Stimulated activated CD4-positive, alpha-beta T cell treated with anti-CD3 and anti-CD28 coated beads, Interleukin-4, amount 100 ng/mL, for 24 hours (primary cell): ENCODE measurements at places on chromosomes 16 and 17.

GRCh38 chr17:74211912-74212208, 1.5 kb upstream of the TTYH2 start:
- no peak for DNase-seq

- peak; percentile 40 for DNase-seq
Observed at GRCh38 chr17:29722411-29723198, 99.9 kb upstream of the CORO6 start.

DNA sequence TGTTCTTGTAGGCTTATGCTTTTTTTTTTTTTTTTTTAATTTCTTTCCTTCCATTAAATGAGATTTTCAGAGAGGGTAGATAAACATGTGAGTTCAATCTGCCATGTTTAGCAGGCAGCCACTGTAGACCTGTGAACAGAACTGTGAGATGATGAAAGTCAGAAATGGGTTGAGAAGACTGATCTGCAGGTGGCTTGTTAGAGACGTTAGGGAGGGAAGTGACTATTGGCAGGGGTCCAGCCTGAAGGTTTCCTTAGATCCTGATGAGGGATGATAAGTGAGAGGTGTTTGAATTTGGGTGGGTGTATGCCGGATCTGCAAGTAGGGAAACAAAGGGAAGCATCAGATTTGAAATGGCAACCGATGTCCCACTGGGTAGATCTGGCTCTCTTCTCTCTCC, 157.8 kb downstream of the HS3ST3B1 start:
- no peak for DNase-seq

GRCh38 chr17:47718634-47719405, 14.2 kb upstream of the TBX21 start:
- DNase-seq, result no peak

- no peak for DNase-seq
Observed at GRCh38 chr17:12519956-12520594, 145.6 kb upstream of the MYOCD start.

- DNase-seq, result no peak
Observed at GRCh38 chr17:5809056-5809455, 224.7 kb upstream of the NLRP1 start.

GRCh38 chr16:62516001-62516400, 479.8 kb upstream of the CDH8 start:
- DNase-seq, result no peak

GRCh38 chr16:24129412-24129918, 126.7 kb upstream of the CACNG3 start:
- no peak for DNase-seq

GRCh38 chr17:75269844-75270217, 1.2 kb downstream of the MIF4GD start:
- peak; percentile 14 for DNase-seq

- peak; percentile 59 for DNase-seq
Observed at GRCh38 chr17:9273428-9274391, 252.4 kb downstream of the NTN1 start.

GRCh38 chr17:17812211-17813054, 24.4 kb downstream of the SREBF1 start:
- peak; percentile 67 for DNase-seq

DNA sequence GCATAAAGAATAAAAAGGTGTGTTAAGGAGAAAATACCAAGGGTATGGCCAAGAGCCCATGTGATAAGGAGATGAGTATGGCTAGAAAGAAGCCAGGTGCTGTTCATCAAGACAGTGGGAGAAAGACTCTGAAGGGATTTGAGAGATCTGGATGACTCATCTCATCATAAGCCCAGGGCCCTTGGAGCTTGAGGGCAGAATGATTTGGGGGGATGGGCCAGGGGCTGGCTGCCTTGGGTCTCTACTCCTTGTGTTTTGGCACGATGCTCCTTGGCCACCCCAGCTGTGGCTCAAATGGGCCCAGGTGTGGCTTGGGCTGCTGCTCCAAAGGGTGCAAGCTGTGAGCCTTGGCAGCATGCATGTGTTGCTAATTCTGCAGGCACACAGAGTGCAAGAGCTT, 14.5 kb upstream of the TNFRSF13B start:
- no peak for DNase-seq

GRCh38 chr17:70169709-70170597, 621 bp downstream of the KCNJ2 start:
- no peak for DNase-seq

- no peak for DNase-seq
Observed at GRCh38 chr16:58421059-58421458, 28.8 kb downstream of the GINS3 start.

DNA sequence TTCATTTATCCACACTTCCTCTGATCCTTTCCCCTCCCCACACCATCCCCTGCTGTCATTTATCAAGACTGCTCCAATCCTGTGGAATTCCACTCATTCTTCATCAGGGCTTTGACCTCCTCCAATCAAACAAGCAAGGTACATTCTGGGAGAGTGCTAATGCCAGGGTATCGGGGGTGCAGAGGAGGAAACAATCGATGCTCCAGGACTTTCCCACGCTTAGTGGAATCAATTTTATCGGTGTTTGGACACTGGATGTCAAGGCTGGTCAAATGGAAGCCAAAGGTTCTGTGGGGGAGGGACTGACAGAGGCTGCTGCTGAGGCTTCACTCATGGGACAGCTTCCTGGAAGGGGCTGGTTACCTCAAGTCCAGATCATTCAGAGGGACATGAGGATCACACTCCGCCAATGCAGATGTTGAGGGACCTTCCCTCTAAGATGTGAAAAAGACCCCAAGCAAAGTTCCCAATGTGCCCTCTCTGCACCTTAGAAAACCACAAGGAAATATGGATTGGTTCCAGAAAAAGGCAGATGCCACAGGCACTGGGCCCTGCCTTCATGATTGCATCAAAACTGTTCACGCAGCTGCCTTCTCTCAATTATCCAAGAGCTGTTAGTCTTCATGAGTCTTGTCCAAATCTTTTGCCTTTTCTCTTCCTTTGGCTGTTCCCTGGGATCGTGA, 44.7 kb upstream of the SOX9 start:
- no peak for DNase-seq

GRCh38 chr16:17258848-17259713, 211.7 kb downstream of the XYLT1 start:
- DNase-seq, result no peak

DNA sequence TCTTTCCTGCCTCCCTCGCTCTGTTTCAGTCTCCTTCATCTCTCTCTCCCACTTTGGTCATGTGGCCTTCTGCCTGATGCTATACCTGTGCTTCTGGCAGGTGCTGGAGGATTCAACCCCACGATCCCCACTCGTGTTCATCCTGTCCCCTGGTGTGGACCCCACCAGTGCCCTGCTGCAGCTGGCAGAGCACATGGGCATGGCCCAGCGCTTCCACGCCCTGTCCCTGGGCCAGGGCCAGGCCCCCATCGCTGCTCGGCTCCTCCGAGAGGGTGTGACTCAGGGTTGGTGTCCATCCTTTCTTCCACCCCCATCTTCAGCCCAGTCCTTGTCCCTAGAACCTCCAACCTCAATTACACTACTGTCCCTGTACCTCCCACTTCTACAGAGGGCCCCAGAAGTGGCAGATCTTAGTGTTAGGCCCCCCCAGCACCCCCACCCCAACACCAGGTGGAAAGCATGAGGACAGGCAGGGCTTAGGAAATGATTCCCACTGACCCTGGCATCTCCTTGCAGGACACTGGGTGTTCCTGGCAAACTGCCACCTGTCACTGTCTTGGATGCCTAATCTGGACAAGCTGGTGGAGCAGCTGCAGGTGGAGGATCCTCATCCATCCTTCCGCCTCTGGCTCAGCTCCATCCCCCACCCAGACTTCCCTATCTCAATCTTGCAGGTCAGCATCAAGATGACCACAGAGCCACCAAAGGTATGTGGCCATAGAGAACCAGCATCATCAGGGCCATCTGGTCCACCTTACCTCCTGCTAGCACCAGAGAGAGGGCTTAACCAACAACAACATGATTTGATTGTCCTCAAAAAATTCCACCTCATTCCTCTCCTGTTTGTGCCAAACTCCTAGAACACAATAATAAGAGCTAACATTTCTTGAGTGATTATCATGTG, 9.7 kb upstream of the KDM6B start:
- no peak for DNase-seq

DNA sequence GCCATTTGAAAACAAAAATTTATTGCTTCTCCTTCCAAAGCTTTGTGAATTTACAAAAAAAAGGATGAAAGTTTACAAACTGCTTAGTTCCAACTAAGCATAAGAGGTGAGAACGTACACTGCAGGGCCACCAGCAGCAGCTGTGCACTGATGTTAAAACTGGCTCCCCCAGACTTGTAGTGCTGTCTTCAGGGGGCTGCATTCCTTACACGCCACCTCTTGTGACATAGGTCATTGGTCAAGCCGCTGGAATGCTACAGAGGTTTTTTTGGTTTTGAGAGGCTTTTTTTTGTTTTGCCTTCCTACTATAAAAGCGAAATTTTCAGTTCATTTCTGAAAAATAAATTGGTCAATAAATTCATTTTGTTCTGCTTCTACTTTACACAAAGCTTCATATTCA, 6.9 kb downstream of the IFT20 start:
- no peak for DNase-seq

- DNase-seq, result no peak
Observed at GRCh38 chr17:36750316-36750885, 149.0 kb downstream of the MRM1 start.

DNA sequence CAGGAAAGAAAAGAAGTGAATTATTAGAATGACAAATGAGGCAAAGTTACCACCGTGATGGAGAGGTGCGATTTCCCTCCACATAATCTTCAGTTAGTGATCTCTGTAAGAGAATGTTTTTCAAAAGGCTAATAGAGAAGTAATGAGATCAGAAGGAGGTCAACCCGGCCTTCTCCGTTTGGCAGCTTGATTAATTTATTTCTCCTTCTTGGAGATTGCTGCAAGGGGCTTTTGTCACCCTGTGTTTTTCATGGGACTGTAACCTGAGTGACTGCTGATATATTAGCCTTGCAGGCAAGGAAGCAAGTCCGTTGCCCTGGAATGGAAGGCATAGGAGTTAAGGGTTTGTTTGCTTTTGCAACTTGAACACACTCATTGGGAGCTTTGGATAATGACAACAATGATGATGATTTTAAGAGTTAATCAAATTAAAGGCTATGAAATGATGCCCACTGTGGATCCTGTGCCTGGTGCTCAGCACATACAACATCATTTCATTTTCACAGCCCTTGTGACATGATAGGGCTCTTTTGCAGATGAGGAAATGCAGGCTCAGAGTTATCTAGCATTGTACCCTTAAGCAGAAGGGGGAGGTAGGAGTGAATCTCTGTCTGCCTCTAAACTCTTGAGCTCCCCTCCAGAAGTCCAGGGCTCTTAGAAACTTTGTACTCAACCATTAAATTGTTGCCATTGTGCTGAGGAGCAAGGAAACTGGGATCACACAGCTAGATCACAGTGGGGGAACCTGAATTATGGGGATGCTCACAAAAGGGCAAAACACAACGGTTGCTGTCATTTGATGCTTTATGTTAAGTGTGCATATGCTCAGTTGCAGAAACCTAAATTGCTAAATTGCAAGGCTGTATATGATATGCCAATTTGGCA, 226.3 kb downstream of the WWOX start:
- no peak for DNase-seq

- DNase-seq, result no peak
Observed at GRCh38 chr17:67121316-67121891, 77.0 kb downstream of the CACNG1 start.

- no peak for DNase-seq
Observed at GRCh38 chr16:63702981-63703590, 1418.8 kb downstream of the CDH11 start.

- DNase-seq, result no peak
Observed at GRCh38 chr16:58286769-58287433, 7.9 kb downstream of the PRSS54 start.

- DNase-seq, result no peak
Observed at GRCh38 chr17:57745242-57745641, at the start of gene CCDC182. TSS of gene CCDC182 (minus strand) at chr17:57745299. CDS start at chr17:57745272, 27 bp downstream.

DNA sequence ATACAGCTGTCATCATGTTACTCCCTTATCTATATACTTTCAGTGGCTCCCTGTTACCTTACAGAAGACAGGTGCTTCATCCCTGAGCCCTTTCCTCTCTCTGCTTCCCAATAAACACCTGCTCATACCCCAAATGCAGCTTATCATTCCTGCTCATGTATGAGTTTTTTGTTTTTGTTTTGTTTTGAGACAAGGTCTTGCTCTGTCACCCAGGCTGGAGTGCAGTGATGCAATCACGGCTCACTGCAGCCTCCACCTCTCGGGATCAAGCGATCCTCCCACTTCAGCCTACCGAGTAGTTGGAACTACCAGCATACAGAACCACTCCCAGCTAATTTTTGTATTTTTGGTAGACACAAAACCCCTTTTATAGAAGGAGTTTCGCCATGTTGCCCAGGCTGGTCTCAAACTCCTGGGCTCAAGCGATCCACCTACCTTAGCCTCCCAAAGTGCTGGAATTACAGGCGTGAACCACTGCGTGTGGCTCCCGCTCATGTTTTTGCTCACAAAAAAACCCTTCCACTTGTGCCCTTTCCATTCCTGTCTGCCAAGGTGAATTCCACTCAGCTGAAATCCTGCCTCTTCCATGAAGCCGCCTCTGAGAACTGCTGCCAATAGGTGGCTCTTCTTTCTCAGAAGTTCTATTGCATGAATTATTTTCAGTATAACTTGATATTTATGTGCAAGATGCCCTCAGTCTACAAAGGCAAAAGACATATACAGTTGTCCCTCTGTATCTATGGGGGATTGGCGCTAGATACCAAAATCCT, 7.9 kb upstream of the RNF157 start:
- no peak for DNase-seq

DNA sequence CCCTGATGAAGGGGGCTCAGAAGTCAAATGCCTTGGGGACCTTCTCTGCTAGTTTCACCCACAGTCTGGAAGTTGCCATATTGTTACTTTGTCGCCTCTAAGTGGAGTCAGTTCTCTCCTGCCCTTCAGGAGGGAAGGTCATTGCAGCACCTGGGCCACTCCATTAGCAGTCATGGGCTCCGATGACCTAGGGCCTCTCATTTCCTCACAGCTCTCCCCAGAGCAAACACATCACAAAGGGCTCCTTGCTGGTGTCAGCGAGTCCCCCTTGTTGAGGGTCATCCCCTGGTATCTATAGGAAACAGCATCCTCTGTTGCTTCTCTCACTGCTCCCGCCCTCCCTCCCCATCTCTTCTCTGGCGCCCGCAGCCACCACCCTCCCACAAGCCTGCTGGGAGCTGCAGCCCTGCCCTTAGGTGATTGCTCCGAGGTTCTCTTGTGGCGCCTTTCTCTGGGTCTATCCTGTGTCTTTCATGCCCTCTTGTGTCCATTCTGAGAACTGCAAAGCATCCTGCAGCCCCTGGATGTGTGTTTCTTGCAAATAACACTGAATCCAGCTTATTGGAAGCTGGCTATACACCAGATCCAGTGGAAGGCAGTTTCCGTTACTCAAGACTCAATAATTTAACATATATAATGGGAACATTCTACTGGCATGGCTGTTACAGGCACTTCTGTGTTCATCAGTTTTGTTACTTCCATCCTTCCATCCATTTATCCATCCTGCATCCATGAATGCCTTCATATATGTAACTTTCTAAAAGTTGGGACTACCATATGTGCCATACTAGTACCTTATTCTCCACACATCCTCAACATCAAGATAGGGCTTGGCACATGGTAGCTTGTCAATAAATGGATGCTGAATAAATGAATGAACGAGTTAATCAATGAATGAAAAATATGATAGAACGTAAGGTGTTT, 21.2 kb downstream of the PDILT start:
- peak; percentile 55 for DNase-seq

- no peak for DNase-seq
Observed at GRCh38 chr17:48378238-48378637, 51.8 kb downstream of the SKAP1 start.
